Fibroblast of pulmonary artery (primary cell): ENCODE measurements at places on chromosomes 12 and 14.
A peak's percentile ranks its signal among the peaks of the same experiment; 100 is the strongest.

GRCh38 chr12:122855928-122856831 lies 20.9 kb downstream of the HIP1R start:
- DNase-seq = no peak

DNA sequence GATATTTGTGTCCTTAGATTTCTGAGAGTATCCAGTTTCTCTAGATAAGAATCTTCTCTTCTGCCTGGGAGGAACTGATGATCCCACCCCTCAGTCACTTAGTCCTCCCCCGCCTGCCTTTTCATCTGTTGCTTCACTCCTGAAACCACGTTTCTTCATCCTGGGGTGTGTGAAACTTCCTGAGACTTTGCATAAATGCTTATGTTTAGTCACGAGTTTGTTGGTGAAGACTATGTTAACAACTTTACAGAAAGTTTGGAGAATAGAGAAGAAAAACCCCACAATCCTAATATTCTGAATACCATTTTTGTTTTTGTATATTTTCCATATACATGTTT lies 33.2 kb downstream of the MARK3 start:
- DNase-seq = peak; percentile 85

- no peak for DNase-seq
Measured at GRCh38 chr14:55381561-55381960, 30.1 kb downstream of the ATG14 start.

- DNase-seq = no peak
Measured at GRCh38 chr12:130506844-130507243, 169.2 kb downstream of the PIWIL1 start.

DNA sequence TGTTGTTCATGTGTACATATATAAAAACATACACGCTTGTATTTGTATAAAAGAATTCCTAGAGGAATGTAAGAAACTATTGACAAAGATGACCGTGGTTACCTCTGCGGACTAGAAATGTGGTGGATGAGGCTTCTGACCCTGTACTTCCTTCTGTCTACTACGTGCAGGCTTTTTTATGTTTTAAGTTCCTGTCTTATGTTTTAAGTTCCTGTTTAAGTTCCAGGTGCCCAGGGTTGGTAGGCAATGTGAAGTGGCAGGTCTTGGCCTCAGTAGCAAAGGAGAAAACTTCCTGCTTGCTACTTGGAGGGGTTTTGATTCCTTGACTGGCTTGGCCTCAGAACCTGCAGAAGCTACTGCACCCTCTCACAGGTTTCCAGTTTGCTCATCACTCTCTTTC lies 11.6 kb downstream of the POMT2 start:
- DNase-seq = no peak

- peak; percentile 75 for DNase-seq
Measured at GRCh38 chr12:20183563-20183962, 184.8 kb upstream of the PDE3A start.

- DNase-seq = no peak
Measured at GRCh38 chr12:29582146-29582545, 84.7 kb upstream of the OVCH1 start.

DNA sequence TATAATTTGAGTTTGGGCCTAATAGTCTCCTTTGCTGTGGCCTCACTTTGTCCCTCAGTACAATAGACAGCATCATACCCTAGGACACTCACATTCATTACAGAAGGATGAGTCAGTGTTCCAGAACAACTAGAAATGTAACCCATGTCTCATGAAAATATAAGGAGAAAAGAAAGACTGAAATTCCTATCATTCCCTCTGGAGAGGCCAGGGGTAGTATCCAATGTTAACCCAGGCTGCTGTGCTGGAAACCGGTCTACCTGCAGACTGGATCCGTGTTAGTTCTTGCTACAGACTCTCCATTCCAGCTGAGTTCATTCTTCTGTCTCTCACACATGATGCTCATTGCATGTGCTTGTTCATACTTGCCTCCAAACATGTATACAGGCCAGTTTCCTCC lies 75.8 kb upstream of the HOXC13 start:
- DNase-seq = peak; percentile 2

GRCh38 chr12:86914721-86915120 lies 658.5 kb upstream of the MGAT4C start:
- peak; percentile 81 for DNase-seq

- DNase-seq = no peak
Measured at GRCh38 chr14:32300136-32300535, 29.0 kb upstream of the AKAP6 start.

DNA sequence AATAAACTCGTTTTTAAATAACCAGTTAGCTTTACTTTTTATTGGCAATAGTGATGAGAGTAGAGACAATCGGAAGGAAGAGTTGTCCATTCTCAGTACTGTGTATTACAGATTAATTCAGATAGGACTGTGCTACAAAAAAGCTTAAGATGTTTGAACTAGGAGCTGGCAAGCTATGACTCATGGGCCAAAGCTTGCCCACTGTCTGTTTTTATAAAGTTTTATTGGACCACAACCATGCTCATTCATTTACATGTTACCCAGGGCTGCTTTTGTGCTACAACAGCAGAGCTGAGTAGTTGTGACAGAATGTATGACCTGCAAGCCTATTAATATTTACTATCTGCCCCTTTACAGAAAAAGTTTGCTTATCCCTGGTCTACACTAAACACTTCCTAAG lies 19.4 kb downstream of the GNS start:
- no peak for DNase-seq

- DNase-seq = no peak
Measured at GRCh38 chr14:75961662-75962061, 20.1 kb downstream of the TGFB3 start.

- DNase-seq = no peak
Measured at GRCh38 chr12:678747-679712, 15.8 kb upstream of the NINJ2 start.

GRCh38 chr12:90017316-90017715 lies 308.7 kb upstream of the ATP2B1 start:
- no peak for DNase-seq

- DNase-seq = no peak
Measured at GRCh38 chr12:124477107-124477915, 90.1 kb downstream of the NCOR2 start.

DNA sequence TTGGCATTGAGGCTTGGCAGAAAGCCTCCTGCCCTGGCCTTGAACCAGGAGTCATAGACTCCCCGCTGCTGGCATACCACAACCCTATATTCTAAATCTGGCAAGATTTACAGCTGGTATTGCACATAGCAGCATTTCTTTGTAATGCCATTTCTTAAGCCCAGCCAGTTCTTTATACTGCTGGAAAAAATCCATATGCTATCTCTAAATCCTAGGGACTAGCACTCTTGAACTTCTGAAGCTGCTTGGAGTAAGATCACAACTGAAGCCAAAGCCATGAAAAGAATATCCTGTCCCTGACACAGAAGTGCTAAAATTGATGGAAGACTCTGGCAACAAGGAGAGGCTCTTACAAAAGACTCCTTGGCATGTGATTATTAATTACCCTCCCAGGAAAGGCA lies 89.3 kb downstream of the KCNC2 start:
- no peak for DNase-seq

GRCh38 chr14:89641495-89642175 lies 224.6 kb upstream of the FOXN3 start:
- DNase-seq = no peak

- DNase-seq = no peak
Measured at GRCh38 chr12:12499909-12500604, 62.6 kb downstream of the DUSP16 start.

- DNase-seq = peak; percentile 41
Measured at GRCh38 chr14:29724991-29725390, 202.7 kb downstream of the PRKD1 start.

DNA sequence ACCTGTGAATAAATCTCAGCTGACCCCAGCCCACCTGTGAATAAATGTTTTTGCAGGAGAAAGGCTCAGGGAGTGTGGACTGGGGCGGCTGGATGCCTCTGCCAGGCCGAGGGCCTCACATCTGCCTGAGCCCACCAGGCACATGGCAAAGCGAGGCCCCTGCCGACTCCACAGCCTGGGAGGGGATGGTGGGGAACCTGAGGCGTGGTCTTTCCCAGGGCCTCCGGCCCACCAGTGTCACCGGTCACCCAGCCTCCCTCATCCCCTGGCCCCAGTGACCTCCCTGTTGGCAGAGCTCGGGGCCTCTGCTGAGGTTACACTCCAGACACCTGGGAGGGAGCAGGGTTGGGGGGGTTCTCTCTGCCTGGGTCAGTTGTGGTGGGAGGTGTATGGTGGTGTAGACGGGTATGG lies 8.2 kb downstream of the NOC4L start:
- no peak for DNase-seq

DNA sequence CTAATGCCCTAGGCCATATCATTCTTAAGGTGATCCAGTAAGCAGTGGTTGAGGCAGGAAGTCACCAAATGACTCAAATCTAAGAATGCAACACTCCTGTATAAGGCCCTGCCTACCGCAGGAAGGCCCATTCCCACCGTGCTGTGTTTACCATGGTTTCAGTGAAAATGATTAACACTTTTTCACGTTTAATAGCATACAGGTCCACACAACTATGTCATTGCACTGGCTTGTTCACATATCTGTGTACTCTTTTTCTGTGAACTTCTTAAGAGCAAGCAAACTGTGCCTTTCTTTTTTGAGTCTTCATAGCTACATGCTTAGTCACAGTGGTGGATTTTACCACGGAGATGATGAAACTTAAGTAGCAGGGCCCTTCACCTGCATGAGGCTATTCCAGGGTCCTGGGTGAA lies 214.9 kb downstream of the CNTN1 start:
- no peak for DNase-seq

- DNase-seq = peak; percentile 47
Measured at GRCh38 chr12:52057638-52058576, 6.7 kb downstream of the NR4A1 start.

GRCh38 chr12:131864469-131864868 lies 30.0 kb upstream of the ULK1 start:
- no peak for DNase-seq

- DNase-seq = no peak
Measured at GRCh38 chr12:94277426-94278000, 129.1 kb downstream of the PLXNC1 start.

GRCh38 chr12:123167329-123167728 lies 16.4 kb upstream of the PITPNM2 start:
- DNase-seq = no peak

- no peak for DNase-seq
Measured at GRCh38 chr14:97359341-97359740, 562.2 kb downstream of the VRK1 start.

DNA sequence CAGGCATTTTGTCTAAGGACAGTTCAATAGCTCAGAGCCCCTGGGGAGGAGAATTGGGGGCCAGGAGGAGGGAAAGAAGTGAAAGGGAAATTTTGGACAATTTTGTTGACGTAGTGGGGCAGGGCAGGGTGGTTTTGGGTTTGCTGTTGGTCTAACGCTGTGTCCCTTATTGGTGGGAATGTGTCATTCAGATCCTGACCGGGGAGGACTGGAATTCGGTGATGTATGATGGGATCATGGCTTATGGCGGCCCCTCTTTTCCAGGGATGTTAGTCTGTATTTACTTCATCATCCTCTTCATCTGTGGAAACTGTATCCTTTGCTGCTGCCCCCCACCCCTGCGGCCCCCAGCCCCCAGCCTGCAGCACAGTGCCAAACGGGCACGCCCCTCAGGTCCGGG lies 212.1 kb upstream of the FKBP4 start:
- no peak for DNase-seq

- no peak for DNase-seq
Measured at GRCh38 chr12:34163443-34163842, 141.1 kb downstream of the ALG10 start.

DNA sequence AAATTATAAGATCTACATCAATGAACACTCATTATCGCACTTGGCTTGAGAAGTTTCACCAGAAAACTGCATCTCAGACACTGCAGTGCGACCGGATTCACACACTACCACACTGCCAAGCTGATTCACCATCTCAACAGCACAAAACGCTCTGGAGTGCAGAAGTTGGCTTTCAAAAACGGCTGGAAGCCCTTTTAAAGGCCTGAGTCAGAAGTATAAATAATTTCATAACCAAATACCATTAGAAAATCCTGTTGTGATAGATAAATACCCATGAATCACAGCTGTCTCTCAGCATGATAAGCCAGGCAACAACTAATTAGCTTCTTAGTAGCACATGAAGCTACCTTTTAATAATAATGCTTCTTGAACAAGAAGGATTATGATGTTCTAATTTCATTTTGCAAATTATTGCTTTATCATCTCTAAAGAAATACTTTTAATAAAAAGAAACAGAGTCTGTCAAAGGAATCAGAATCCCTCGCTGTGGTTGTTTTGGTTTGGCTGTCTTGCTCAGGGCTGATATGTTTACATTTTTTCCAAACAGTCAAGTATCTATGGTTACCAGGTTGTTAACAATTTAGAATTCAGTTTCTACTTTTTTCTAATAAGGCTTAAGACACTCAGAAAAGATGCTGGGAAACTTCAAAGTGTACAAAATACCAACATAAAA lies 51.2 kb downstream of the SLC2A13 start:
- DNase-seq = peak; percentile 84

GRCh38 chr14:79742142-79742541 lies 469.2 kb downstream of the DIO2 start:
- no peak for DNase-seq

DNA sequence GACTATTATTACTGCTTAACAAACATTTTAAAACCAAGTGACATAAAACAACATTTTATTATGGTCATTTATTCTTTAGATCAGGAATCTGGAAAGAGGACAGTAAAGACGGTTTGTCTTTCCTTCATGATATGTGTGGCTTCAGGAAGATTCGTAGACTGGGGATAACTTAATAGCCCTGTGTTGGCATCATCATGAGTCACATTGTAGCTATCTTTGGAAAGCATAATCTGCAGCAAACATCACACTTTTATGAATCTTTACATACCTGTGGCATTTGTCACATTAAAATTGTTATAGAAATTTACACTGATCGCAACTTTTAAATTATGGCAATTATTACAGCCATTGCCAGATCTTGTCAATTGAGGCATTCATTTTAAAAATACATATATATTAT lies 397.1 kb downstream of the NOVA1 start:
- peak; percentile 33 for DNase-seq

- DNase-seq = no peak
Measured at GRCh38 chr12:120094485-120094884, 22.1 kb downstream of the RAB35 start.

DNA sequence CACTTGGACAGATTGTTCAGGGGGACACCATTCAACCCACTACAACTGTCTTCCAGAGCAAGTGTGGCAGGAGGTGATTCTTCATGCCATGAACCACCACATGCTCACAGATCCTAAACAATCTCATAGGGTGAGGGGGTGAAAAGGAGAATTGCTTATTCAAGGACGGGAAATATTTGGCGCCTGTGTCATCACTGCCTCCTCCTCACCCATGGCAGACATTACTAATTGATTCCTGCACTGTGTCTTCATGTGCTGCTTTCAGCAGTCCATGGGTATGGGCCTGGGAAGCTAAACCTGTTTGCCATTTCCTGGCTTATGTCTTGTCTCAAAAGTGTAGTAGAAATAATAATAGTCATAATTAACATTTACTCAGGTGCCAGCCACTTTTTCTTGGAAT lies 31.3 kb downstream of the MMAB start:
- DNase-seq = peak; percentile 71

GRCh38 chr12:88037770-88038169 lies 8.6 kb upstream of the C12orf50 start:
- DNase-seq = no peak

- no peak for DNase-seq
Measured at GRCh38 chr12:18217966-18218365, 43.4 kb upstream of the PIK3C2G start.

GRCh38 chr12:75692876-75693275 lies 181.5 kb upstream of the KRR1 start:
- DNase-seq = peak; percentile 53

- DNase-seq = peak; percentile 98
Measured at GRCh38 chr14:68143341-68143841, 323.8 kb downstream of the RAD51B start.
